ENCODE measurements at places on chromosomes 2 and 18. TPM values are rescaled to one million over a fixed set of nuclear protein-coding genes. Genes with fewer than 3 reads are reported as not detected.

GRCh38 chr2:56288838-56289580 is 105.2 kb downstream of the CCDC85A start:
- no peak for DNase-seq

GRCh38 chr2:145811276-145812164 is 1291.6 kb upstream of the ZEB2 start:
- no peak for DNase-seq

The POTEI gene
- total RNA-seq, result not detected

GRCh38 chr18:62832282-62832681 is 116.9 kb downstream of the PHLPP1 start:
- DNase-seq, result no peak

The CDH2 gene
- total RNA-seq, result 293 TPM

DNA sequence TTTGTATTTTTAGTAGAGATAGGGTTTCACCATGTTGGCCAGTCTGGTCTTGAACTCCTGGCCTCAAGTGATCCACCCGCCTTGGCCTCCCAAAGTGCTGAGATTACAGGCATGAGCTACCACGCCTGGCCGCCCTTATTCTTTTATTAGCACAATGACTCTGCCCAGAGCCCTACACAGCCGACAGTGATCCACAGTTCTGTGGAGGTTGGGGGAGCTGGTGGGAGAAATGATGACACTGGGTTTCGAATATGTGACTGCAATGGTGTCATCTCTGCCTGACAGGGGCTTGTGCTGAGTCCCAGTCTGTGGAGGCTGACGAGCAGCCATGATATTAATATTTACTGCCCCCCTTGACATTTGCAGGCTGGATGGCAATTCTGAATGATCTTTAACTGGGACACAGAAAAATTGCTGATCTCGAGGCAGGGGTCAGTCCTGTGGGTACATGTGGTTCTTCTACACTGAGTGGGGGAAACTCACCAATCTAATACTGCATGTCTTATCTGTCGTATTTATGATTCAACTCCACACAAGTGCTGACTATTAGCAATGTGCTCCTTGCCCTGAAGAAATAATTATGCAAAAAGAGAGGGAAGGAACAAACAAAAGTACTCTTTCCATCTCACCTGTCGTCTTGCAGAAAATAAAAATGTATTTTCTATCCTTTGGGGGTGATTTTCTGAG is 6.3 kb upstream of the CTAGE1 start:
- no peak for DNase-seq

- DNase-seq, result no peak
Observed at GRCh38 chr18:35134791-35135531, 93.7 kb downstream of the MAPRE2 start.

The RGPD8 gene
- total RNA-seq, result 4.8 TPM

DNA sequence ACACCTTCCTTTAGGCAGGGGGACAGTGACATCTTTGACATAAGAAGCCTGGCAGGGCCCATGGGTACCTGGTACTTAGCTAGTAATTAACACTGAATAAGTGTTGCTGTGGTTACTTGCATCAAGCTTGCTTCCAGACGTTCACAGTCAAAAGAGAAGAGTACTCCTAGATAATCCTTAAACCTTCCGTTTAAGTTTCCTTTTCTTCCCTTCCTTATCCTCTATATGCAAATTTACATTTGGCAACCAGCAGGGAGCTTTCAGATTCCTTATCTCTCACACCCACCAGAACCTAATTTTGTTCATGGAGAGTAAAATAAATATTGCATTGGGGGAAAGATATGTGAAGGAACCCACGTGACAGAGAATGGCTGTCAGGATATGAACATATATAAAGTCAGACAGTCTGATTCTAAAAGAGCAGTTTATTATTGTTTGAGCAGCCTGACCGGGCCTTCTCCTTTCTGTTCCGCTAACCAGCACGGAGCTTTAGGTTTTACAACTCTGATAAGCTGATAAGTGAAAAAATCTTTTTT is 7.8 kb upstream of the RAB31 start:
- DNase-seq, result no peak

DNA sequence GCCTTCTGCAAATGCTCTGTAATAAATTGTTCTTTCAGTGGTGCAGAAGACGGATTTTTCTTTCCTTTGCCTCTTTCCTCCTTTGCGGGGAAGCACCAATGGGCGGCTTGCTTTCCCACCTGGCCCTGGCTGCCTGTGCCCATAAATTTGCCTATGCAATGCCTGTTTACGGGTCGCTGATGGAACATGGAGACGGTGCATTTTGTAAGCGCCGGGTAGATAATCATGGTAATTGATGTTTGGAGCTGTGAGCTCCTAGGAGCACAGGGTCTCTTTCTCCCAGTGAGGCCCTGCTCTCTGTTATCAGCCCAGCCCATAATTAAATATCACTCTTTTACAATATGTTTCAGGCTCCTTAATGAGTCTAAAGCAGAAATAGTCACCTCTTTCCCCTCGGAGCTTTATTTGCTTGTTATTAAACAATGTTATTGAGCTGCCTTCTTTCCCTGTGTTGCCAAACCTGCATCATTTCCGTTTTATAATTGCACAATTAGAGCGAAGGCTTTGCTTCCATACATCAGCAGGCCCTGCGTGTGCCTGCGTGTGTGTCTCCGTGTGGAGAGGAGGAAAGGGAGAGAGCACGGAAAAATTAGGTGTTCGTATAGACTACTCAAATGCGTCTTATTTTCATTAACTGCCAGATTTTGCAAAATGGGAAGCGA is 437.4 kb upstream of the POU3F3 start:
- peak; percentile 21 for DNase-seq

GRCh38 chr18:78875016-78875777 is 104.4 kb upstream of the SALL3 start:
- no peak for DNase-seq

DNA sequence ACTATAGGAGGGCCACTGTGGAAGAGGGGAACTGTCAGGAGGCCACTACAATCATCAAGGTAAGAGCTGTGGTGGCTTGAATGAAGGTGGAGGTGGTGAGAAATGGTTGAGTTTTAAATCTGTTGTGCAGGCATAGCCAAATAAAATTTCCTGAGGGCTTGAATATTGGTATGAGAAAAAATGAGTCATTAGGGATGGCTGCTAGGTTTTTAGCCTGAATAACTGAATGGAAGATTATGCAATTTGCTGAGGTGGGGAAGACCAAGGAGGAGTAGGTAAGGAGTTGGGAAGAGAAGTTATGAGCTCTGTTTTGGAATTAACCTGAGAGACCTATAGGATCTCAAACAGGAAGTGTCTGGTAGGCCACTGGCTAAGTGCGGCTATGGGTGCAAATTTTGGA is 84.0 kb downstream of the KLHL14 start:
- no peak for DNase-seq

- no peak for DNase-seq
Observed at GRCh38 chr2:37563375-37564015, 107.9 kb downstream of the CDC42EP3 start.

DNA sequence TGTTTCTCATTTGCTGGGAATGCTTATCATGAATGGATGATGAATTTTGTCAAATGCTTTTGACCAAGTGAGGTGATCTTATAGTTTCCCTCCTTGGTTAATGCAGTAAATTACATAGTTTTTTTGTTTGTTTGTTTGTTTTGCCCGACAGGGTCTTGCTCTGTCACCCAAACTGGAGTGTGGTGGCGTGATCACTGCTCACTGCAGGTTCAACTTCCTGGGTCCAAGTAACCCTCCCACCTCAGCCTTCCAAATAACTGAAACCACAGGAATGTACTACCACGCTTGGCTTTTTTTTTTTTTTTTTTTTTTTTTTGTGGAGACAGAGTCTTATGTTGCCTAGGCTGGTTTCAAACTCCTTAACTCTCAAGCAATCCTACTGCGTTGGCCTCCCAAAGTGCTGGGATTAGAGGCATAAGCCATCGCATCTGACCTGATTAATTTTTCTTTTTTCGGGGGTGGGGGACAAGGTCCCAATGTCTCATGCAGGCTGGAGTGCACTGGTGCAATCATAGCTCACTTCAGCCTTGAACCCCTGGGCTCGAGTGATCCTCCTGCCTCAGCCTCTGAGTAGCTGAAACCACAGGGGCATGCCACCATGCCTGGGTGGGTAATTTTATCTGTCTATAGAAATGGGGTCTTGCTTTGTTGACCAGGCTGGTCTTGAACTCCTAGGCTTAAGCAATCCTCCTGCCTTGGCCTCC is 48.6 kb downstream of the SMAD2 start:
- no peak for DNase-seq

DNA sequence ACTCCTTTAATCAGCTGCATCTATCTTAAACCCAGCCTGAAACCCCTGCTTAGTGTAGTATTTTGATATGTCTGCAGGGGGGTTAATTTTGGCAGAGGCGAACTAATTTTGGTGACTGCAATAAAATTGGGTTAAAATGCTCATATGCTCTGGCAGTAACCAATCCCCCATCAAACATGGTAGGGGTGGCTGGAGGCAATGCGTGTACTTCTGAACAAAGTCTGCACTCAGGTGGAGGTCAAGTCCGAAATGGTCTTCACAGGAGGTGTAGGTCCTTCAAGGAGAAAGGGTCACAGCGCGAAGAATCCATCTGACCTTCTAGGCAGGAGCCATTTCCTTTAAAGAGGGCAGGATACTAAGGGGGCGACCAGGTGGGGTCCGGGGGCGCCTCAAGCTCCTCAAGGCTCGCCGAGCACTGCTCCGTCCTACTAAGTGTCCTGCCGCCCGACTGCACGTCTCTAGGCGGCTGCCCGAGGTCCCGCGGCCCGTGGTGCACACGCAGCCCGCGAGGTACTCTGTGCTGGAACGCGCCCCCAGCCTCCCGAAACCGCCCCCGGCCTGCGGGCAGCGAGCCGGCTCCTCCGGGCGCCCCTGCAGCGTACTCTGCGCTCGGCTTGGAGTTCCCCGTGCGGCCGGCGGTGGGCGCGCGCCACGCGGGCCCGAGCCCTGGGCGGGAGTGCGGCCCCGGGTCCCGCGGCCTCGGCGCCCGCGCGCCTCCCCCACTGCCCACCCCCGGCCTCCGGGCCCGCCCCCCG is 1.7 kb upstream of the LDLRAD4 start:
- no peak for DNase-seq

- no peak for DNase-seq
Observed at GRCh38 chr2:238570926-238571325, 144.2 kb downstream of the ASB1 start.

GRCh38 chr2:211228559-211228958 is 672.2 kb downstream of the CPS1 start:
- no peak for DNase-seq

- DNase-seq, result no peak
Observed at GRCh38 chr18:46601141-46601805, 55.7 kb downstream of the LOXHD1 start.

The RPS27A gene
- total RNA-seq, result 472 TPM

DNA sequence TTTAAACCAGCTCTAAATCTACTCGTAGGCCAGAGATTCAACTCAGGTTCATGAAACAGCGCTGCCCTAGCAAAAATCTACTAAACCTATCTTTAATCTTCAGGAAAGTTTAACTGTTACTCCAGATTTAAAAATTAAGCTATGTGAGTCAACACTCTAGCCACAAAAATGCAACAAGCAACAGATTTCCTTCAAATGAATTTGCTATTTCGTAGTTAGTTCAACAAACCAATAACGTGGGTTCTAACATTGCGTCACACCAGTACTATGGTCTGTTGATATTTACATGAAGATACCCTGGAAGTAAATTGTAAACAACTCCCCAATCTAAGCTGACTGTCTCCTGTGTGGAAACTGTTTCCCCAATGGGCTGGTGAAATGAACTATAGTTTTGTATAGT is 71.2 kb downstream of the FIGN start:
- DNase-seq, result no peak

GRCh38 chr2:161090411-161090810 is 69.8 kb upstream of the TANK start:
- peak; percentile 62 for DNase-seq

DNA sequence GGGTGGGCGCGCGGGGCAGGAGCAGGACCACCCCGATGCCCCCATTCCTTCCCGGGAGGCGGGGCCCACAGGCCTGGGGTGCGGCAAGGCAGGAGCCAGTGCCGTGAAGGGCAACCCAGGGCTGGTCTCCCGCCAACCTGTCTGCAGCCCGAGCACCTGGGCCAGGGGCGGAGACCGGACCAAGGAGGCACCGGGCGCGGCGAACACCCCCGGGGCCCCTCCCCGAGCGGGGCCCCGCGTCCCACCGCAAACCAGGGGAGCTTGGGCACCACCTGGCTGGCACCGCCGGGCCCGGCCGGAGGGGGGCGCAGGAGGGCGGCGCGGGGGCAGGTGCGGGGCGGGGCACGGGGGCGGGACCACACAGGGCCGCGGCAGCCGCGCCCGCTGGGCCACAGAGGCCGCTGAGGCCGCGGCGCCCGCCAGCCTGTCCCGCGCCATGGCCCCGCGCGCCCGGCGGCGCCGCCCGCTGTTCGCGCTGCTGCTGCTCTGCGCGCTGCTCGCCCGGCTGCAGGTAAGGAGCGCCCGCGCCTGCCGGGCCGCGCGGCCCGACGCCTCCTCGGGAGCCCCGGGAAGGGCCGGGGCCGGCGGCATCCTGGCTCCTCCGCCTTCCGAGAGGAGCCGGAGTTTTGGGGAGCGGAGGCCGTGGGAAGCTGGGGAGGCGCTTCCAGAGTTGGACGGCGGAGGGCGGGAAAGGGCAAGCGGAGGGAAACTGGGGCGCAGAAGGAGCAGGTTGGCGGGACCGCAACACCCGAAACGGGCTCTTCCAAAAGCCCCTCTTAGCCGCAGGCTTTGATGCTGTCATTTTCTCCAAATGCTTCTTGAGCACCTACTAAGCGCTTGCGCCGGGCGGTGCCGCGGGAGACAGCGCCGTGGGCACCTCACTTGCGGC is at the start of gene TNFRSF11A:
Gene TNFRSF11A (plus strand): TSS at position 394 of the 889 bp plus-strand sequence. CDS start 43 bp downstream, at position 437.
- DNase-seq, result no peak

- no peak for DNase-seq
Observed at GRCh38 chr18:60411715-60412114, 39.1 kb upstream of the MC4R start.

GRCh38 chr2:229749779-229750178 is 35.4 kb upstream of the DNER start:
- DNase-seq, result no peak

DNA sequence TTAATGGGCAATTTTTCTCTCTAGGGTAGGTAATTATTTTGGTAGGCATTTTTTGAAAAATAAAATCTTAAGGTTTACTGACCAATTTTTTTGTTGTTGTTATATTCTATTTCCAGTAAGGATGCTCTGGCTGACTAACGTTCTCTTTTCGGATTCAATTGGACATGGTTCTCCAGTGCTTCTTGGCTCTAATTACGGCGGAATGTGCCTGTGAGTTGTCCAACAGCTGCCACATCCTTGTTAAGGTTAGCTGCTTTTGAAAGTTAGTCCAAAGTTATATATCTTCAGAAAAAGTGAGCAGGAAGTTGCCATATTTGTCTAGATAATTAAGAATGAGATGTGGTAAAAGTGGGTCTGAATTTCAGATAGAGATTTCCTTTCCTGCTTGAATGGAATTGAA is 45.8 kb upstream of the SMIM21 start:
- DNase-seq, result no peak

DNA sequence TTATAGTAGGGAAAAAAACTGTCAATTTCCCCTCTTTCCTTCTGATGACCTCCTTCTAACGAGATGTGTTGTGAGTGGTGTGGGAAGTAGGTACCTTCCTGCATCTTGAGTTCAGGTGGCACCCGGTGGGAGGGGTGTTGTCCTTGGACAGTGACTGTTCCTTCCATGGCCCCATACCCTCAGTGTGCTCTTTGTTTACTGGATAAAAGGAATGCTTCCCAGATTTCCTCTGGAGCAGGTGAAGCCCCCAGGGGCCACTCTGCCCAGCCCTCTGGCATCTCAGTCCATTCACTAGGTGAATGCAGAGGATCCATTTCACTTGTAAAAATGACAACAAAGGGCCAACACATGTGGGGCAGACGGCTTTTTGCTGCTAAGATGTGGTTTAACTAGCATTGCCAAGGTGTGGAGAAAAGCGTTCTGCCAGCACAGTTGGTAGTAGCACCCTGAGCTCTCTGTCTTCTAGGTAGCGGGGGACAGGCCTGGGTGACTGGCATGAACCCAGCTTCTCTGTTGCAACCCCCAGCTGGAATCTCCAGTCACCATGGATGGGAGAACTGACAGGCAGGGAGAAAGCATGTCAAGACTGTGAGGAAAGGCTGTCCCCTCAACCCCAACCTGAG is 6.9 kb downstream of the GDF7 start:
- no peak for DNase-seq
